ENCODE measurements at places on chromosomes 11 and 22. TPM values are rescaled to one million over a fixed set of nuclear protein-coding genes. Genes with fewer than 3 reads are reported as not detected.

The SNX32 gene
- total RNA-seq, result not detected

The TENM4 gene
- total RNA-seq, result 0.01 TPM

The CD3G gene
- not detected for total RNA-seq

The TEX54 gene
- total RNA-seq, result not detected

The SLN gene
- total RNA-seq, result 1.6 TPM

The HBG1 gene
- not detected for total RNA-seq
